CD4-positive, alpha-beta memory T cell (primary cell): ENCODE measurements at places on chromosomes 2 and 18.

DNA sequence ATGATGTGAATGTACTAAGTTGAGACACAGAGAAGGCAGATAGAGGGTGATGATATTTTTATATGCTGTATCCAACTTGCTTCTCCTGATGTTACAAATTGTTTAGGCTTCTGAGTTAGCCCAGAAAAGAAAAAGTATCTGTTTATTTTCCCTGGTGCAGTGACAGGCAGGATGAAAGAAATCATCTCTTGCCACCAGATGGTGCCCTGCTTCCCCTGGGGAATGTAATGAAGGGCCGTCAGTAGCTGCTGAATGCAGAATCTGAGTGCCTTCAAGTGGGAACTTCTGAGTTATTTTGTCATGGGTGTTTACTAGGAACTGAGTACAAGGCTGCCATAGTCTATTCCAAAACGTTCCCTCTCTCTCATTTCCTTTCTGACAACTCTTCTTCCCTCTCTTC lies 525.6 kb downstream of the MBD2 start:
- DNase-seq: no peak

DNA sequence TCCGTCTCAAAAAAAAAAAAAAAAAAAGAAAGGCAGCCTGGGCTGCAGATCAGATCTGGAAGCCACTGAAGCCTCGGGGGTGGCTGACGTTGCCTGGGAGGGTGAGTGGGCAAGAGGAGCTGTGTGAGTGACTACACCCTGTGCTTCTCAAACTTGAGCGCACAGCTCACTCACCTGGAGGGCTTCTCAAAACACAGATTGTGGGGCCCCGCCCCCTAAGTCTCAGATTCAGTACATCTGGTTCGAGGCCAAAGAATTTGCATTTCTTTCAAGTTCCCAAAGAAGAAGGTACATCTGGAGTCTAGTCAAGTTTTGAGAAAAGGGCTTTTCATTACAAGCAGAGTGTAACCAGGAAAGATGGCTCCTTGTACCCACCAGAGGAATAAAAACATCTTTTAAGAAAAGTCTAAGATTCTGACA lies 97.7 kb upstream of the CAB39 start:
- DNase-seq: no peak

- no peak for DNase-seq
Observed at GRCh38 chr2:185583058-185583816, 155.4 kb upstream of the FSIP2 start.

GRCh38 chr18:65817178-65817577 lies 66.4 kb downstream of the CDH7 start:
- DNase-seq: no peak

GRCh38 chr2:217090024-217090473 lies 230.2 kb upstream of the TNP1 start:
- no peak for DNase-seq

- no peak for DNase-seq
Observed at GRCh38 chr2:42771546-42772153, 7.7 kb upstream of the OXER1 start.

- DNase-seq: no peak
Observed at GRCh38 chr2:42314892-42315468, 46.0 kb downstream of the COX7A2L start.

DNA sequence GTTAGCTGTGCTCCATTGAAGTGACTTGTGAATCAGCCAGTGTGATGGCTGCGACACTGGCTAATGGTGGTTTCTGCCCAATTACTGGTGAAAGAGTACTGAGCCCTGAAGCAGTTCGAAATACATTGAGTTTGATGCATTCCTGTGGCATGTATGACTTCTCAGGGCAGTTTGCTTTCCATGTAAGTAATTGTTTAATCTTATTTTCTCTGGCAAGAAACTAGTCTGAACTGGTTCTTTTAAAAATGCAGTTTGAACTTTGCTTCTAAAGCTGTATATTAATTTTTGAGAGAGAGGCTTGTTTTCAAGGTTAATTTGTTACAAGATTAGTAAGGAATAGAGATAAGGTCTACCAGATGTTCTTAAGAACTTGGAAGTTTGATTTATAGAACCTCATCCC lies 46.7 kb downstream of the GLS start:
- DNase-seq: no peak

GRCh38 chr2:222039821-222040220 lies 259.0 kb downstream of the PAX3 start:
- DNase-seq: no peak

GRCh38 chr2:169462896-169463695 lies 16.2 kb upstream of the BBS5 start:
- no peak for DNase-seq

DNA sequence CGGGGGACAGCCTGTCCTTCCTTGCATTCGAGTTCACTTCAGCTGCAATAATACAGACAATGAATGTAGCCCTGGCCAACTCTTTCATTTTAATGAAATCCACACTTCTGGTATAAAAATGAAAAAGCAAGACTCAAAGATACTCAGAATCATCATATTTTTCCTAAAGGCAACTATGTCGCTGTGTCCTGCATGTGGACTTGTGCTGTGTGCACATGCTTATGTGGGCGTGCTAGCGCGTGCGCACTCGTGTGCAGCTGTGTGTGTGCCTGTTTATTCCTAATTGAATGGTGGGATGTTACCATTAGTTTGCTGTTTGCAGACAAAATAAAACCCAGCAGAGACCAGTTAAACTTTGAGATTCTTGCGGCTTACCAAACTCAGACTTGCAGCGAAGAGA lies 49.6 kb downstream of the SMIM21 start:
- DNase-seq: no peak

GRCh38 chr2:159462961-159463360 lies 153.4 kb downstream of the BAZ2B start:
- DNase-seq: no peak

DNA sequence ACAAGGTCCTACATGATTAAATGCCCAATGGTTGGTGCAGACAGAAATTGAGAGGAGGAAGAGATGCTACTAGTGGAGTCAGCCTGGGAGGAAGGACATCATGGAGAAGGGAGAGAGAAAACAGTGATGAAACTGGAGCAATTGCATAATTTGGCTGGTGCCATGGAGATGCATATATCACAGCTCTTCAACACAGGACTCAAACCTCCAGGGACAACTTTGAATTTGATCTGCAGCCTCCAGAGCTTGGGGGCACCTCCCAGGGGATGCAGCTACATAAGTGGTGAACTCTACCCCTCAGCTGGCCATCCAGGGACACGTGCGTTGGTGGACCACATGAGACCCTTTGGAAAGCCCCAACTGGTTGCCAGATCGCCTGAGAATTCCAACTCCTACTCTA lies 80.4 kb downstream of the CTAGE1 start:
- no peak for DNase-seq

GRCh38 chr2:95539836-95540235 lies 52.0 kb upstream of the TRIM43 start:
- no peak for DNase-seq

GRCh38 chr2:156333274-156333950 lies 891 bp upstream of the NR4A2 start:
- no peak for DNase-seq

- DNase-seq: no peak
Observed at GRCh38 chr2:30620102-30620501, 173.1 kb downstream of the LCLAT1 start.

GRCh38 chr2:134783912-134784311 lies 54.5 kb upstream of the ACMSD start:
- DNase-seq: no peak

- DNase-seq: no peak
Observed at GRCh38 chr2:174597009-174597344, 627 bp downstream of the WIPF1 start.

- no peak for DNase-seq
Observed at GRCh38 chr2:169002161-169002738, 28.9 kb downstream of the ABCB11 start.

GRCh38 chr2:85524336-85524908 lies 14.5 kb upstream of the MAT2A start:
- no peak for DNase-seq
